Stimulated activated CD4-positive, alpha-beta T cell treated with anti-CD3 and anti-CD28 coated beads, Interleukin-1b, Interleukin-23, amount 100 ng/mL, for 24 hours (primary cell): ENCODE measurements at places on chromosomes 5 and 9.

GRCh38 chr5:132024789-132025402 is 13.4 kb upstream of the ACSL6 start:
- no peak for DNase-seq

DNA sequence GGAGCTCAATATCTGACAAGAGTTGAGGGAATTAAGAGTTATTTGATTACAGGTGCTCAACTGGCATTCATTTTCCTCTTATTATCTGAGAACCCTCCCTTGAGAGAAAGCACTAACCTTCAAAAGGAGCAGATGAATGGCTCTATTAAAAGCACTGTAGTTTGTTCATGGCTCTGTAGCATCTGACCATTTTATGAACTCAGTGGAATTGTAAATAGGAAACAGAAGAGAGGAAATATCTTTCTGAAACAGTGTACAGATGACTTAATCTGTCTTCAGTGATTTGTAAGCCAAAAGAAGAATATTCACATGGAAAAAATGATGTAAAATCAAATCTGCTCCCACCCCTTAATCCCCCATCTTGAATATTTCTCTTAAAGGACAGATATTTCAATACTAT is 810.4 kb upstream of the GRAMD2B start:
- no peak for DNase-seq

- no peak for DNase-seq
Measured at GRCh38 chr5:58836351-58836750, 253.5 kb downstream of the RAB3C start.

DNA sequence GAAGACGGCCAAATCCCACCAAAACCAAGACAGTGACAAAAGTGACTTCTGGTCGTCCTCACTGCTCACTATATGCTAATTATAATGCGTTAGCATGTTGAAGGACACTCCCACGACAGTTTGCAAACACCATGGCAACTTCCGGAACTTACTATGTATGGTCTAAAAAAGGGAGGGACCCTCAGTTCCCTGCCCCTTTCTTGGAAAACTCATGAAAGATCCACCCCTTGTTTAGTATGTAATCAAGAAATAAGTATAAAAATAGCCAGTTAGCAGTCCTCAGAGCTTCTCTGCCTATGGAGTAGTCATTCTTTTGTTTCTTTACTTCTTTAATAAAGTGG is 9.5 kb downstream of the FCN2 start:
- no peak for DNase-seq

GRCh38 chr9:79692857-79693571 is 121.2 kb downstream of the TLE4 start:
- DNase-seq = no peak

DNA sequence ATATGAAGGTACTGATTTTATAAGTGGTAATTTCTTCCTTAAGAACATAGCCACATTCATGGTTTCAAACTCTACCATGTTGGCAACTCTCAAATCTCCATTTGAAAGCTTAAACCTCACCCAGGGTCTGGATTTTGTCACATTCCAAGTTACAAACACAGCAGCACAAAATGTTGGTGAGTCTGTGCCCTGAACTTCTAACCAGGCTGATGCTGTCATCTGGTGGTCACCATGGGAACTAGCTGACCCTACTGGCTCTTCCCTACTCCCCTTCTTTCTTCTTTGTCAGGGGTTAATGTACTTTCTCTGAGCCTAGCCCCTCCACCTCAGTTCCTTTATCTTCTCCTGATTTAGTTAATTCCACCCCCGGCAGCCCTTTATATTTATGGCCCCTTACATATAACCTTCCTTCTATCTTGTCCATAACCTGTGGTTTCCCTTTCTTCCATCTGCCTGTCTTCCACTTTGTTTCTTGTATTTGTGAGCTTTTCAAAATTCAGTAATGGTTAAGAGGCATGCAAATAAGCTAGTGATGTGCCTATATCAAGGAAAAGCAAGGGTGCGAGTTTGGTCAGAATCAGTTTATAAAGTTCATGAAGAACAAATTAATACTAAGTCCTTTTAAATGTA is 35.9 kb downstream of the TGFBR1 start:
- no peak for DNase-seq

DNA sequence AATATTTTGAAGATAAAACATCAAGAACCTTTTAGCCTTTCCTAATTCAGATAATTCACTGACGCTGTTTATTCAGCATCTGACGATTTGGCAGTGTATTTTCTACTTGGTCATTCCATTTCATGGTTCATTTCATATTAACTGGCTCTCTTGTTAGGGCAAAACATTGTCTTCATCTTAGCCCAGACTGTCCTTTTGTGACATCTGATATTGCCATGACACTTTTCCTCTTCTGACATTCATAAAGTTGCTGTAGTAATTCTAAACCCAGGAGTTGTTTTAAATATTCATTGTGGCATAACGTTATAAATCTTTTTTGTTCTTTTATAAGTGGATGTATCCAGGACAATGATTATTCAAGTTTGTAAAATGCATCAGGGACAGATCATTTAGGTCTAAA is 1.8 kb downstream of the SCAMP1 start:
- DNase-seq = no peak

DNA sequence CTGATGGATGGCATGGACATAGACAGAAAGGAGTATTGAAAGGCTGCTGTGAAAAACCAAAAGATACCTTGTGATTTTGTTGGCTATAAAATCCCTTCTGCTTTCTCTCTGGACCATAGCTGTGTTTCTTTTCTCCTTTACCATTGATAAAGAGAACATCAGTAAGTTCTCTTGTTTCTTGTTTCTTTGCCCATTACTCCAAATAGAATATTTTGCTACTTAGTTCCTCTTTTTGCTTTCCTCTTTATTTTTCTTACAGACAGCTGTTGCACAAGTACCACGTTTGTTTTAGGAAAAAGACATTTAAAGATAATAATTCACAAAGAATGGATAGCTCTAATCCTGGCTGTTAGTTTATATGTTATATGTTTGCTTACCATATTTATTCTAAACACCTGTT is 1129.2 kb downstream of the DTWD2 start:
- DNase-seq = no peak

DNA sequence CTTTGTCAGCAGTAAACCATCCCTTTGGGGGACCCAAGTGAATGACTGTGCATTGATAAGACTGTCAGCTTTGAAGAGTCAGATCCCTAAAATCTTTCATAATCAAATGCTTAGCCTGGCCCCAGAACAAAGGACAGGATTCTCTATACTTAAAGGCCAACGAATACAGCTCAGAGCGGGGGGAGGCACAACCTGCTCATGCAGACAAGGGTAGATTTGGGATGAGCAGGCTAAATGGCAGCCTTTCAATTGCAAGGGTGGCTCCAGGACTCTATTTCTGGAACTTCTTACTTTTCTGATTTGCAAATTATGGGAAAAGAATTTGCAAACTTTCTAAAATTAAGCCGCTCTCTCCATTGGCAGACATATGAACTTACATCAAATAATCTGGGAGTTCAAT is 66.4 kb downstream of the ELL2 start:
- DNase-seq = no peak

- DNase-seq = no peak
Measured at GRCh38 chr9:84206801-84207370, 133.7 kb downstream of the SLC28A3 start.

GRCh38 chr9:110979636-110980035 is 58.6 kb downstream of the LPAR1 start:
- no peak for DNase-seq

- DNase-seq = no peak
Measured at GRCh38 chr9:1337169-1337568, 287.0 kb downstream of the DMRT2 start.

DNA sequence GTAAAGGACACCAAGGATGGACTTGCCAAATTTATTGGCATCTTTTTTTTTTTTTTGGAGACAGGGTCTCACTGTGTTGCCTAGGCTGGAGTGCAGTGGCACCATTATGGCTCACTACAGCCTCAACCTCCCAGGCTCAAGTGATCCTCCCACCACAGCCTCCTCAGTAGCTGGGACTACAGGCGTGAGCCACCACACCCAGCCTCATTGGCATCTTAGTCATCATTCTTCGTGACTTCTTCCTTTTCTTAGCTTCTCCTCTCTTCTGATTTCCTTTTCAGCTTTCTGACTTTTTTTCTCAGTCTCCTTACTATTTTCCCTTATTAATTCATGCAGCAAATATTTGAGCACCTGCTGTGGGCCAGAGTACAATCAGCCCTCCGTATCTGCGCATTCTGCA is 6.1 kb downstream of the MAML1 start:
- DNase-seq = no peak

DNA sequence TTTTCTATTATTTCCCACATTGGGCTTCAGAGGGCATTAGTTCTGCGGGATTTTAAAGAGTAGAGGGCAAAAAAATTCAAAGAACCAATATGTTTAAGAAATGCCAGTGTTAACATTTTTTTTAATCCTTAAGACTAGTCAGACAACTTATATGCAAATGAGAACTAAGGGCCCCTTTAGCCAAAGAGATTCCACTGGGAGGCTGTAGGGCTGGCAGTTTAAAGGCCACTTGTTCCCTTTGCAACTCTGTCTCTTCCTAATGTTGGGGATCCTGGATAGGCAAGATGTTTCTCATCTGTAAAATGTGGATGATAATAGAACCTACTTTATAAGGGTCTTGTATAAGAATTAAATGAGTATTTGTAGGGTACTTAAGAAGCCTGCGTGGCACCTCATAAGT is 1395.9 kb downstream of the PTPRD start:
- no peak for DNase-seq

- DNase-seq = no peak
Measured at GRCh38 chr5:79728396-79728795, 38.8 kb downstream of the CMYA5 start.

DNA sequence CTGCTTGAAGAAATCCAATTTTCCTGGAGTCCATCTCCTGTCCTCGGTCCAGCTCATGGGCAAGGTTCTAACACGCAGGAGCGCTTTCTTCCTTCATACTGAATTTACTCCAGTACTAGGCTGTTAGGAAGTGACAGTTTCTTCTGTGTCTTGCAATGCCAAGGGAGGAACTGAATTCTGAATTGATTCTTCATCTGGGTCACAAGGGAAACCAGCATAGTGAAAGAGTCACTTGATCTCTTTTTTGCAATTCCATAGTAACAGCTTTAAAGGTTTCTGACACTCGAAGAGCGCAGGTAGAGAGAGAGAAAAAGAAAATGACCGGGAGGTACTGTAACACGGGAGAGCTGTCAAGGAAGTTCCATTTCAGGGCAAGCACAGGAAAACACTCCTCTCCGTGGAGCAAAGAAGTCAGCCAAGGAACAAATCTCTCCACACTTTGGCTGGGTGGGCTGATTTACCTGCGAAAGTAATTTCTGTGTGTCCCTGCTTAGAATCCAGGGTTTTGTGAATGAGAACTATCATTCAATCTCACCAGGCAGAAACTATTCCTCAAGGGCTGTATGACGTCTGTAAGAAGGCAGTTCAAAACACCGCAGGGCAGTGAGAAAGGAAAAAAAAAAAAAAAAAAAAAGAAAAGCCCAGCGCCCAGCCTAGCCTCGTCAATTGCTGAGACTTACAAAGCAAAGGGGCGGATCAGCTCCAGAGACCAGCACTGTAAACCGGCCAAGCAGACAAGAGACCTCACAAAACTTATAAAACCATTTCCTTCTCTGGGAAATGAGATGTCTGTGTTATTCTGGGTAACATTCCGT is 617.8 kb downstream of the PDE4D start:
- DNase-seq = no peak

- no peak for DNase-seq
Measured at GRCh38 chr9:84677080-84677479, 7.6 kb downstream of the NTRK2 start.

DNA sequence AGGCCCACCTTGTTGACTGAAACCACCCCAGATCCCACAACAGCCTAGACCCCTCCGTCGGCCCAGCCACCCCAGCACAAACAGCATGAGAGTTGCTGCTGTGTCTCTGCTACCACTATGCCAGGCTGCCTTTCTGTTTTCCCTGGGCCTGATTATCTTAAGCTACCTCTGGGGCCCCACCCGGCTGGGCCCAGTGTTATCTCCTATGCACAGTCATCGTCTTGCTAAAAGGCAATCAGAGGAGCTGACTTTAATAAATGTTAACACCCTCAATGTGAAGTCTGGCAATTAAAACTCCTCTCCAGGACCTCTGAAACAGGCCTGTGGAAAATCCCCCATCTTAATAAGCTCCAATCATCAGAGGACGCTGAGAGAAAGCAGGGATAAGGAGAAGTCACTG is 144.9 kb downstream of the FAM114A2 start:
- no peak for DNase-seq
